ENCODE measurements at places on chromosomes 7 and 10. TPM values are rescaled to one million over a fixed set of nuclear protein-coding genes. Genes with fewer than 3 reads are reported as not detected.

GRCh38 chr7:13778967-13779366, 210.5 kb downstream of the ETV1 start:
- H3K27ac ChIP-seq, result no peak overlapping the region
- H3K27me3 ChIP-seq, result no peaks in the 10 kb centered on the region
- H3K4me1 ChIP-seq, result peaks cover 5% of the 10 kb centered on the region
- H3K4me3 ChIP-seq, result no peak overlapping the region

The CRYGN gene
- not detected for total RNA-seq

DNA sequence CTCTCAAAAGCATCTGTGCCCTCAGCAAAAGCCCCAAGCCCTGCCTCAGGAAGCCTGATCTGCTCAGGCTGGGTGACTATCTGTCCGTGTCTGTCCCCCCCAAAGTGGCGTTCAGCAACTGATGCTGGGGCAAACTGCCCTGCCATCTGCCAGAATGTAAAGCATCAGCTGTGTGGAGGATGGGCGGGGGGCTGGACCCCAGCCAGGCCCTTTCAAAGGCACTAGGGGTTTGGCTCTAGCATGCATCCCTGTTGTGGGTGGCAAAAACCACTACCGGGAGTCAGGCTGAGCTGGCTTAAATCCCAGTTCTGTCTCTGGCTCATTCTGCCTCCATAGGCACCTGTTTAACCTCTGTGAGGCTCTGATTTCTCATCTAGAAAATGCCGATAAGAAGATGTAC, 35.5 kb downstream of the GPRIN2 start:
- H3K4me3 ChIP-seq, result no peak overlapping the region
- no peak overlapping the region for H3K27ac ChIP-seq
- H3K27me3 ChIP-seq, result no peaks in the 10 kb centered on the region
- no peaks in the 10 kb centered on the region for H3K36me3 ChIP-seq
- no peaks in the 10 kb centered on the region for H3K4me1 ChIP-seq

GRCh38 chr7:157032644-157033482, 22.4 kb upstream of the MNX1 start:
- H3K36me3 ChIP-seq, result no peaks in the 10 kb centered on the region
- no peak overlapping the region for H3K27ac ChIP-seq
- H3K4me3 ChIP-seq, result no peak overlapping the region

The OPN4 gene
- total RNA-seq, result not detected

GRCh38 chr7:103487419-103487818, 41.4 kb upstream of the SLC26A5 start:
- no peak for DNase-seq
- H3K4me1 ChIP-seq, result no peaks in the 10 kb centered on the region
- no peak overlapping the region for H3K27ac ChIP-seq
- no peaks in the 10 kb centered on the region for H3K36me3 ChIP-seq
- no peak overlapping the region for H3K4me3 ChIP-seq

DNA sequence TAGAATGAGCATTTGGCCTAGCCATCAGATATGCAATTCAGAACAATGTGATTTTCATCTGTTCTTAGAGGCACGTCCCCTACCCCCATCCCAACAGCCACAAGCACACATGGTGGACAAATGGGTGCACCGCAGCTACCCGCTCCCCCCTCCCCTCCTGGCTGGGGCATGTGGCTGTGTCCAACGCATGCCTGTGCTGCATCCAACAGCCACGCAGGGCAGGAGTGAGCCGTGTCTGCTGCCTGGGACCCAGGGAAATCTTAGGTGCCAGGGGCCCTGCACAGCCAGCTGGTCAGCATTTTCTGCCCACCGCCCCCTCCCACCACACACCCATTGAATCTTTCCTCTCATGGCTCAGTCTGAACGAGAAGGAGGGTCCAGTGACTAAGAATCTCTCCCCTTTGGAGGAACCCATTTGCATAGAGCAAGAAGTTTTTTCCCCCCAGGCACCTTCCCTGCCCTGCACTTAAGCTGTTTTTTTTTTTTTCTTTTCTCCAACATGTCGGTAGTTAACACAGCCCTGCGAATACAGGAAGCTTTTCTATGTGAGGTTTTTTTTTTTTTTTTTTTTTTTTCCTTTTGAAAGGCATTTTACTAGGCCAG, 138.9 kb downstream of the WDR11 start:
- H3K36me3 ChIP-seq, result no peaks in the 10 kb centered on the region
- DNase-seq, result no peak
- no peak overlapping the region for H3K27ac ChIP-seq

The TMEM184A gene
- total RNA-seq, result not detected

The SLC13A4 gene
- not detected for total RNA-seq

The MRPL43 gene
- total RNA-seq, result 48.2 TPM

GRCh38 chr7:94403546-94403945, 8.9 kb downstream of the COL1A2 start:
- H3K27ac ChIP-seq, result no peak overlapping the region
- H3K4me3 ChIP-seq, result no peak overlapping the region
- no peaks in the 10 kb centered on the region for H3K4me1 ChIP-seq
- H3K27me3 ChIP-seq, result peaks cover 19% of the 10 kb centered on the region
- DNase-seq, result no peak

The GPR26 gene
- total RNA-seq, result not detected

DNA sequence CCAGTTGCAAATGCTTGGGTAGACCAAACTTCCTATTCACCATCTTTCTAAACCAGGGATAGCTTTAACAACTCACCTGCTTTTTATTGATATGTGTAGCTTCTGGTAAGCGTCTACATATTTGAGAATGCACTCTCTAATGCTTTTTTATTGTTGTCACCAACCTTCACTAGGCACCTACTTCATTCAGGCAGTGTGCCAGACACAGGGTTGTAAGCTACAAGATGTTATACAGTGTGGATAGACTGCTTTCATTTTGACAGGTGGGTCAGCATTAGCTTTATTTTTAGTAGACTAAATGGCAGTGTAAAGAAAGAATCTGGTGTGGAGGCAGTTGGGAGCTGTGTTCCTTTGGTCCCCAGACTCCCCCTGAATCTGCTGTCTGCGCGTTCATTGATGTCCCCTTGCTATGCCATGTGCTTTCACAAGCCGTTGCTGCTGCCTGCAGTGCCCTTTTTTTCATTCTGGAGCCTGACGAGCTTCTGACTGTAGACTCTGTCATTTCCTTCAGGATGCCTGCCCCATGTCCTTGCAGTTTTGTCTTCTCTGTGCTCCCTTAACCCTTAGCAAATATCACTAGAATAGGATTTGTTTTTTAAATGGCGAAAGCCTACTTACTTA, 32.1 kb downstream of the NRF1 start:
- peaks cover 8% of the 10 kb centered on the region for H3K36me3 ChIP-seq
- DNase-seq, result no peak
- H3K27me3 ChIP-seq, result no peaks in the 10 kb centered on the region
- H3K4me3 ChIP-seq, result no peak overlapping the region
- H3K4me1 ChIP-seq, result peaks cover 6% of the 10 kb centered on the region

The ZNF32 gene
- 6.5 TPM for total RNA-seq

DNA sequence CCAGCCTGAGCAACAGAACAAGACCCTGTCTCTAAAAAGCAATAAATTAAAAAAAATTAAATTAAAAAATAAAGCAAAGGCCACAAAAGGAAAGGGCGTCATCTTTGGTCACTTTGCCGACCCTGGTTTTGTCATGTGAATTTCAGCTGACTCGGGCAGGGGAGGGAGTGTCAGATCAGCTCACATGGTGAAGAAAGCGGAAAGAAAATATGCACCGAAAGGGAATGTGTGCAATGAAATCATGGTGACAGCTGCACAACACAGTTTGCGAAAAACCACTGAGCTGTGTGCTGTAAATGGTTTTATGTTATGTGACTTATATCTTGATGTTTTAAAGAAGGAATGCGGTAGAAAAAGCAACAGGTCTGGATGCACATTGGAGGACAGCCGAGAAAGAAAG, 39.8 kb downstream of the RCC1L start:
- peaks cover 4% of the 10 kb centered on the region for H3K36me3 ChIP-seq
- no peak overlapping the region for H3K4me3 ChIP-seq
- no peaks in the 10 kb centered on the region for H3K4me1 ChIP-seq

DNA sequence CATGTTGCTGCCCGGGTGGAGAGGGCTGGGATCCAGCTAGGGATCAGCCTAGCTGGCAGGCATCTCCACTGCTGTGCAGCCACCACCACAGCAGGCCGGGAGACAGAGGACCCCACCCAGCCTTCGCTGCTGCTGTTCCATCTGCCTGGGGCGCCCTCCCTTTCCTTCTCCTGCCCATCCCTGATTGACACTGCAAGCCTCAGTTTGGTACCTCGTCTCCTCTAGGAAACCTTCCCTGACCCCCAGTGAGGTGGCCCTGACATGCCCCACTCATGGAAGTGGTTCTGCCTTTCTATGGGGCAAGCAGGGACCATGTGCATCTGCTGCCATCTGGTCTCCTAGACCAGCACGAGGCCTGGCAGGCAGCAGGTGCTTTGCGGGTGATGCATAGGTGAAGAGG, 30.4 kb upstream of the DPYSL4 start:
- H3K36me3 ChIP-seq, result no peaks in the 10 kb centered on the region
- no peak for DNase-seq
- H3K27ac ChIP-seq, result no peak overlapping the region
- H3K4me1 ChIP-seq, result peaks cover 6% of the 10 kb centered on the region
- H3K4me3 ChIP-seq, result no peak overlapping the region

GRCh38 chr10:60390224-60390626, 550 bp upstream of the ANK3 start:
- no peaks in the 10 kb centered on the region for H3K27me3 ChIP-seq
- H3K36me3 ChIP-seq, result no peaks in the 10 kb centered on the region
- no peak overlapping the region for H3K4me3 ChIP-seq
- peaks cover 6% of the 10 kb centered on the region for H3K4me1 ChIP-seq
- DNase-seq, result no peak

DNA sequence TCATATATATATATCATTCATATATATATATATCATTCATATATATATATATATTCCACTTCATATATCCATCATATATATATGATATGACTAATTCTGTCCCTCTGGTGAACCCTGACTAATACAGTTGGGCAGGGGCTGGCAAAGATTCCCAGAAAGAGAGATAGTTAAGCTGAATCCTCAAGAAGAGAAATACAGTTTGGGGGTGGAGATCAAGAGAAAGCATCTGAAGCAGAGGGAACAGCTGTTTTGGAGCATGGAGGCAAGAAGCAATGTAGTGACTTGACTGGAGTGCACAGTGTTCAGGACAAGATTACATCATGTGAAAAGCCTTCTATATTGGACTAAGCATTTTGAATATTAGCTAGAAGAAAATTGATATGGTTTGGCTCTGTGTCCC, 540.7 kb downstream of the MAGI2 start:
- H3K4me3 ChIP-seq, result no peak overlapping the region
- no peaks in the 10 kb centered on the region for H3K36me3 ChIP-seq
- no peak overlapping the region for H3K27ac ChIP-seq
- no peaks in the 10 kb centered on the region for H3K27me3 ChIP-seq

DNA sequence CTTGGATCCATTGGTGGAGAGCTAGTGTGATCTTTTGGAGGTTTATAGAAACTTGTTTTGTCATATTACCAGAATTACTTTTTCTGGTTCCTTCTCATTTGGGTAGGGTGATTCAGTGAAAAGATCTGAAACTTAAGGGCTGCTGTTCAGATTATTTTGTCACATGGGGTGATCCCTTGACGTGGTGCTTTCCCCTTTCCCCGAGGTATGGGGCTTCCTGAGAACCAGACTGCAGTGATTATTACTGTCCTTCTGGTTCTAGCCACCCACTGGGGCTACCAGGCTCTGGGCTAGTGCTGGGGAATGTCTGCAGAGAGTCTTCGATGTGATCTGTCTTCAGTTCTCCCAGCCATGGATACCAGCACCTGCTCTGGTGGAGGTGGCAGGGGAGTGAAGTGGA, 1030.0 kb downstream of the GRM8 start:
- H3K27ac ChIP-seq, result no peak overlapping the region
- H3K4me3 ChIP-seq, result no peak overlapping the region
- DNase-seq, result no peak
- H3K4me1 ChIP-seq, result no peaks in the 10 kb centered on the region
- no peaks in the 10 kb centered on the region for H3K27me3 ChIP-seq
- no peaks in the 10 kb centered on the region for H3K36me3 ChIP-seq

DNA sequence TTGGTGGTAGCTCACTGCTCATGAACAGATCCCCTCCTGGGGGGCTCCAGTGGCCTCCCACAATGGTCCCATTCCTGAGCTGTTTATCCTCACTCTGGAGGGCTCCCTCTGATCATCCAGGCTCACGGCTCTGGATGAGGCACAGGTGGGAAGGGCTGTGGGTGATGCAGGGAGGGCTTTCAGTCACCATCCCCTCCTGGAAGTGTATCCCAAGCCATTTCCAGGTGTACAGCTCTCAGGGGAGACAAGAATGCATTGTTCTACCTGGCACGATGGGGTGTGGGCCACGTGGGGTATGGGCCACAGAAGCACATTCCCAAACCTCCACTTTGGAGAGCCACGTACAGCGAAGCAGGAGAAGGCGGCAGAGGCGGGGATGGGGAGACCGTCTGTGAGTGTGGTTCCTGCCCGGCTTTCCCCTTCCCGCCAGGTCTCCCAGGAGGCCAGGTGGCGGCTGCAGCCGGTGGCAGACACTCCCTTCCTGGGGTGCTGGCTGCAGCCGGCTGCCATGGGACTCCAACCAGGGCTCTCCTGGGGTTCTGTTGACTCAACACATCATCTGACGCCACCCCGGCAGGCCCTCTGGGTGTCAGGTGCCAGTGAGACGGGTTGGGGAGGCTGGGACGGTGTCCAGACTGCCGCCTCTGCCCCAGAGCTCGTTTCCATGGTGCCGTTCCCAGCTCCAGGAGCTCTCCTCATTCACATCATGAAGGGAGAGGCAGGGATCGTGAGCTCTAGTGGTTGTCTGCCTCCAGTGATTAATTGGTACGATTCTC, 169.7 kb upstream of the RHEB start:
- no peaks in the 10 kb centered on the region for H3K36me3 ChIP-seq
- H3K4me3 ChIP-seq, result no peak overlapping the region
- no peak overlapping the region for H3K27ac ChIP-seq
- no peaks in the 10 kb centered on the region for H3K27me3 ChIP-seq
- no peak for DNase-seq

- H3K4me3 ChIP-seq, result peak overlapping the region; percentile 19
- peak overlapping the region; percentile 69 for H3K27ac ChIP-seq
- no peaks in the 10 kb centered on the region for H3K27me3 ChIP-seq
- peaks cover 61% of the 10 kb centered on the region for H3K4me1 ChIP-seq
Observed at GRCh38 chr10:32954080-32954479, 4.0 kb downstream of the ITGB1 start.

- no peak overlapping the region for H3K4me3 ChIP-seq
- H3K36me3 ChIP-seq, result no peaks in the 10 kb centered on the region
- H3K27me3 ChIP-seq, result peaks cover 3% of the 10 kb centered on the region
- H3K27ac ChIP-seq, result no peak overlapping the region
- H3K4me1 ChIP-seq, result no peaks in the 10 kb centered on the region
- DNase-seq, result no peak
Observed at GRCh38 chr7:134589491-134589941, 40.6 kb downstream of the AKR1B15 start.

The HOXA11 gene
- not detected for total RNA-seq

The MARVELD1 gene
- 3.0 TPM for total RNA-seq

- H3K27me3 ChIP-seq, result no peaks in the 10 kb centered on the region
- H3K4me3 ChIP-seq, result no peak overlapping the region
- no peak overlapping the region for H3K27ac ChIP-seq
Observed at GRCh38 chr10:120883071-120883470, 31.9 kb downstream of the WDR11 start.

GRCh38 chr10:102268375-102268888, 23.1 kb downstream of the GBF1 start:
- H3K27ac ChIP-seq, result peak overlapping the region; percentile 47
- no peak for DNase-seq
- H3K36me3 ChIP-seq, result peaks cover 12% of the 10 kb centered on the region
- peaks cover 40% of the 10 kb centered on the region for H3K4me1 ChIP-seq
- no peaks in the 10 kb centered on the region for H3K27me3 ChIP-seq
- H3K4me3 ChIP-seq, result no peak overlapping the region

Data from activated CD8-positive, alpha-beta memory T cell treated with anti-CD3 and anti-CD28 coated beads, Interleukin-2, amount 10 ng/mL, durations not matched to agents 7 days and 5 days (primary cell).